ENCODE measurements at places on chromosomes 16 and 17.

- no peak for DNase-seq
Observed at GRCh38 chr17:58468944-58469343, 19.3 kb downstream of the HSF5 start.

GRCh38 chr17:18356624-18357023 lies 6.7 kb downstream of the SHMT1 start:
- no peak for DNase-seq

DNA sequence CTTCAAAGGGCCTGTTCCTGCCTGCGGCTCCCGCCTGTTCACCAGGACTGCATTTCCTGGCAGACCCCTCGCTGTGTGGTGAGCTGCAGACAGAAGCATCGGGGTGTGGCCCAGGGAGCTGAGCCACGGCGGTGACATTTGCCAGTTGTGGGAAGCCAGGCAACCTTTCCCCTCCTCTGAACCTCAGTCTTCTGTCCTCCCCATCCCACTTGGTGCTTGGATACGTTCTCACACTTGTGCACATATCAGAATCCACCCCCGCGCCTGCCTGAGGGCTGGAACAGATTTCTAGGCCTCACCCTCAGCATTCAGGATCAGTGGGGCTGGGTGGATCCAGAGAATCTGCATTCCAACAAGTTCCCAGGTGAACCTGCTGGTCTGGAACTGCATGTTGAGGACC lies 63.5 kb downstream of the CRISPLD2 start:
- DNase-seq, result no peak

GRCh38 chr17:38341035-38341721 lies 2.6 kb downstream of the GPR179 start:
- no peak for DNase-seq

DNA sequence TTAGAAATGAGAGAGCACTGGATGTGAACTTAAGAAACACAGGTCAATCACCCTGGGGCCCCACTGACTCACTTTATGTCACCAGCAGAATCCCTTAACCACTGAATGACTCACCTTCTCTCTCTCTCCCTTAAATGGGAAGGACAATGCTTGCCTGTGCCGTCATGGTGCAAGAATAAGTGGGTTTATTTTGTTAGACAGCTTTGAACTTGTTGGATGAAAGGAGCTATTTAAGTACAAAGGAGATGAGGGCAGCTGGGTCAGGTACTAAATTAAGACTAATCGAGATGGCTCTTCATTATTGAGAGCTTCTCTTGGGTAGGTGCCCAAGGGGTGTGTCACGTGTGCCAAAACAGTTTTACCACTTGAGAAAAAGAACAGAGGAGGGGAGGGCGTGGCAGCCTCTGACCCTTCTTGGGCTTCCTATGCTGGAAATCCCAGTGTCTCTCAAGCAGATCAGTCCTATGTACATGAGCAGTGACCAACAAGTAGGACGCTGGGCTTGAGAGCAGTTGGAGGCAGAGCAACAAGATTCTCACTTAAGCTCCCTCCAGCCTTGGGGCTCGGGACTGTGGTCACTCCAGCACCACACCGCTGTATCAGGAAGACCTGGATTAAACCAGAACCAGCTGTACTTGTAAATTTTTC lies 6.7 kb upstream of the KRT31 start:
- DNase-seq, result peak; percentile 21

DNA sequence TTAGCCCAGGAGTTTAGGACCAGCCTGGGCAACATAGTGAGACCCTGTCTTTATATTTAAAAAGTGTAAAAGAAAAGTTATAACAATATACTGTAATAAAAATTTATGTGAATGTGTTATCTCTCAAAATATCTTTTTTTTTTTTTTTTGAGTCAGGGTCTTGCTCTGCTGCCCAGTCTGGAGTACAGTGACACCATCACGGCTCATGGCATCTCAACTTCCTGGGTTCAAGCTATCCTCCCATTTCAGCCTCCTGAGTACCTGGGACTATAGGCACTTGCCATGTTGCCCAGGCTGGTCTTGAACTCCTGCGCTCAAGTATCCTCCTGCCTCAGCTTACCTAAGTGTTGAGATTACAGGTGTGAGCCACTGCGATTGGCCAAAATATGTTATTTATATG lies 45.5 kb upstream of the SLC25A19 start:
- no peak for DNase-seq

DNA sequence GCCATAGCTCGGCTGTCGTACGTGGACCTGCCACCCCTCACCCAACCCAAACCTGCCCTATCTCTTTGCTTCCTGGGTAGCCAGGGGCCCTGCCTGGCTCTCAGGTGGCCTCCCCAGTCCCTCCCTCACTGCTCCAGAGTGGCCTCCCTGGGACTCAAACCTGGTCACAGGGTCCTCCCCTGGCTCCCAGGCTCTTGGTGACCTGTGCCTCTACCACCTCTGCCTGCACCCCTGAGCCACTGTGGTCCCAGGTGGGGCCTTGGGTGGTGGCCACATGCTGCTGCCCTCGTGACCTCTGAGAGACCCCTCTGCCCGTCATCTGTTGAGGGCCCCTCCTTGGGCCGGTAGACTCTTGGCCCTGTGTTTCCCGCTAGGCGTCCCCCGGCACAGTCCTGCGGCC lies 64.6 kb upstream of the PVALEF start:
- DNase-seq, result no peak

DNA sequence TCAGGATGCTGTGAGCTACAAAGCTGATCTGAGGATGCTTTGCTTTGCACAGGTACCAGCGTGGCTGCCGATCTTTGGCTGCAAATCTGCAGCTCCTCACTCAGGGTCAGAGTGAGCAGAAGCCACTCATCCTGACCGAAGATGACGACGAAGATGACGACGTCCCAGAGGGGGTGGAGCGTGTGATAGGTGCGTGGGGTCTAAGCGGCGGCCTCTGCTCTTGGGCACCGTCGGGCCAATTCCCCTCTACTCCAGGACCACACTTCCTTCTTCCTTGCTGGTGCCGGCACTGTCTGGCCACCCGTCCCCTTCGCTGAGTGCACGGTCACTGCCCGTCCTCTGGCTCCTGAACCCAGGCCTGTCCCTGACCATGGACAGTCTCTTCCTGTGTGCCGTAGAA lies 34.0 kb downstream of the ZNF750 start:
- no peak for DNase-seq

GRCh38 chr17:14921936-14922335 lies 343.2 kb downstream of the PMP22 start:
- DNase-seq, result no peak

GRCh38 chr16:81583893-81584631 lies 139.5 kb downstream of the CMIP start:
- DNase-seq, result no peak

GRCh38 chr16:54080524-54081008 lies 206.0 kb downstream of the IRX3 start:
- no peak for DNase-seq

DNA sequence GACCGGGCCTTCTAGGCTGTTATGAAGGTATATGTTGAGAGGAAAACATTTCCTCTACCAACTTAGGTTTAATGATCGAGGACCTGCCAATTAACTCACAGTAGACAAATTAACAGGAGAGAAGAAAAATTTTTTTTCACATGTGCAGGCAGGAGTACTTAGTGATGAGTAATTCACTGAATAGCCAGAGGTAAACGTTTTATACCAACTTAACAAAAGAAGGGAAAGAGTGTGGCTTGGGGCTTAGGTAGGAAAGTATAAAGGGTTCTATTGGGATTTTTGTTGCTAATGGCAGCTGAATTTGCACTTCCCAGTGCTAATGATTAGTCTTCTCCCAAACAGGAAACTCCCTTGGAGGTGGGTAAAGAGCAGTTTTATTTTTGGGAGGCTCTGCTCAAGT lies 121.6 kb upstream of the HS3ST4 start:
- DNase-seq, result no peak

- no peak for DNase-seq
Observed at GRCh38 chr16:30120340-30121105, 2.5 kb downstream of the MAPK3 start.

DNA sequence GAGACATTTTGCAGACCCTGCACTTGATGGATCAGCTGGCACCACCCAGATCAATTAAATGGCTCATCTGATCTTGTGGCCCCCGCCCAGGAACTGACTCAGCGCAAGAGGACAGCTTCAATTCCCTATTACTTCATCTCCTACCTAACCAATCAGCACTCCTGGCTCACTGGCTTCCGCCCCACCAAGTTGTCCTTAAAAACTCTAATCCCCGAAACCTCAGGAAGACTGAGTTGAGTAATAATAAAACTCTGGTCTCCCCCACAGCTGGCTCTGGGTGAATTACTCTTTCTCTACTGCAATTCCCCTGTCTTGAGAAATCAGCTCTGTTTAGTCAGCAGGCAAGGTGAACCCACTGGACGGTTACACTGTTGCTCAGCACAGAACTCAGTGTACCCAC lies 23.6 kb downstream of the SPPL2C start:
- DNase-seq, result no peak

All from GDM1 (cell line).